Stimulated activated CD8-positive, alpha-beta memory T cell treated with anti-CD3 and anti-CD28 coated beads, Interleukin-2, amount 100 ng/mL, for 48 hours (primary cell): ENCODE measurements at places on chromosomes 6 and 20.

DNA sequence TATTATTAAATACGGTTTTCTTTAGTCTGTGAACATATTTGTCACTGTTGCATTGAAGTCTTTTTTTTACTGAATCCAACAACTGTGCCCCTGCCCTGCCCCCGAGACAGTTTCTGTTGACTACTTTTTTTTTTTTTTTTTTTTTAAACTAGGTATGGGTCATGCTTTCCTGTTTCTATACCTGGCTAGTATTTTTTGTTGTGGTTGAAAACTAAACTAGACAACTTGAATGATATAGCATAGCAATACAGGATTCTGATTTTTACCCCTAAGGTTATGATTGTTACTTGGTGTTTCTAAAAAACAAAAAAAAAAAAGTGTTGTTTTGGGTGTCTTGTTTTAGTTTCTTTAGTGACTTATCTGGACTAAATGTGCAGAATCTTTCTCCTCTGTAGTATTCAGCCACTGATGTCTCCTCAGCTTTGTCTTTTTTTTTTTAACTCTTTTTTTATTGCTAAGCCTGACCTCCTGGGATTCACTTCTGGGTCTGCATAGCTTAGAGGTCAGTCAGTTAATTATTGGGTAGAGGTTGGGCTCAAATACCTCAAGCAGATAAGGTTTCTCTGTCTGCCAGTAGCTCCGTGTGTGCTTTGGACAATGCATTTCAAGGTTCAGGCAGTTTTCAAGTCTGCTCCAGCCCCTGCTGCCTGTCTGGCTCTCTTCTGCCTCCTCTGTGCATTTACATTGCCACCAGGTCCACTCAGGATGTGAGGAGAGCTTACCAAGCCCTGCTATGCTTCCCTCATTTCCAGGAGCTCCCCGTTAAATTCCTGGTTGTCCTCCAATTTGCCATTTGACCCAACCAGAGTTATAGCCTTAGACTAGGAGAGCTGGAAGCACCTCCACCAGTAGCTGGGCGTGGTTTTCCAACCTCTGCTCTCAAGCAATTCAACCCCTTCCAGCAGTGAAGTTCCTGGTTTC, 91.4 kb downstream of the SYNDIG1 start:
- no peak for DNase-seq

DNA sequence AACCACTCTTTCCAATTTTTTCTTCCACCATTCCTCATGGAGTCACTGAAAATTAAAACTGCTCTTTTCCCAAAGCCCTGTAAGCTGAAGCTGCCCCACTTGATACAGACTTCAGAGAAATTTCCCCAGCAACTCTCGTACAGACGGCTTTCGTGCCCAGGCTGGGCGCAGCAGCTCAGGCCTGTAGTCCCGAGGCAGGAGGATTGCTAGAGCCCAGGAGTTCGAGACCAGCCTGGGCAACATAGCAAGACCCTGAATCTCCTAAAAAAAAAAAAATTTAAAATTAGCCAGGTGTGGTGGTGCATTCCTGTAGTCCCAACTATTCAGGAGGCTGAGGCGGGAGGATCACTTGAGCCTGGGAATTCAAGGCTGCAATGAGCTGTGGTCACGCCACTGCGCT, 6.6 kb downstream of the PPDPF start:
- DNase-seq, result no peak

GRCh38 chr6:136007345-136007744, 155.8 kb downstream of the PDE7B start:
- DNase-seq, result no peak

DNA sequence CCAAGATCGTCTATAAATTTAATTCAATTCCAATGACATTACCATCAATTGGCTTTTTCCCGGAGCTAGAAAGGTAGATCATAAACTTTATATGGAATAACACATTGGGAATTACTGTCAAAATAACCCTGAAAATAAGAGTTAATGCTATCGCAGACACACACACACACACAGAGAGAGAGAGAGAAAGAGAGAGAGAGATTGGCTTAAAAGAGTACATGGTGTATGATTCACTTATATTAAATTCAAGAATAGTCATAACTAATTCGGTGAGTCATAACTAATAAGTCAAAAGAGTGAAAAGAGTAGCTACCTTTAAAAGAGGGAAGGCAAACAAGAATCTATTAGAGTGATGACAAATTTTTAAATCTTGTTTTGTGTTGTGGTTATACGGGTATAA, 425.5 kb downstream of the TBC1D32 start:
- no peak for DNase-seq

- no peak for DNase-seq
Observed at GRCh38 chr6:115001731-115002350, 659.0 kb upstream of the HS3ST5 start.

DNA sequence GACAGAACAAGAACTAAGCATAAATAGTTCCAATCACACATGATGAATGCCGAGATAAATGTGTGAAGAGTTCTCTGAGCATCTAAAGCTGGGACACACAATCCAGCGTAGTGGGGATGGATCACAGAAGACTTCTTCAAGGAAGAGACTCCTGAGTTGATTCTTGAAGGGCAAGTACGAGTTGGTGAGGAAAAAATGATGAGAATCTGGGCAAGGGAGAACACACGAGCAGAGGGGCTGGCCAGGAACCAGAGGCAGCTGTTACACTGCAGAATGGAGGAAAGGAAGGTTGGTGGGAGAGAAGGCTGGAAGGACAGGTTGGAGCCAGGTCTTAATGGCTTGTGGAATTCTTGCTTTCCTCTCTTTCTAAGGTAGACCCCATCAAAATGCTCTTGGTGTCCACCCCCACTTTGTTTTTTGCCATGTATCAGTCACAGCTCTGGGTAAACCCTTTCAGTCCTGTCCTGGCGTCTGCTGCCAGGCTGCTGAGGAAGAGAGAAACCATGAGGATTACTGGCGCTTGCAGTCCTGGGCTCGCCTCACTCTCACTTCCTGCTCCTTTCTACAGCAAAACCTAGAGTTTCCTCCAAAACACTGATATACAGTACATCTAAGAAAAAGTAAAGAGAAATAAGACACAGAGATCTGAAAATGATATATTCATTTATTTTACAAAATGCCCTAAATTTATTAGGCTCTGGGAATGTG, 127.6 kb upstream of the FAM184A start:
- DNase-seq, result no peak

- no peak for DNase-seq
Observed at GRCh38 chr6:156899071-156899470, 121.9 kb downstream of the ARID1B start.

DNA sequence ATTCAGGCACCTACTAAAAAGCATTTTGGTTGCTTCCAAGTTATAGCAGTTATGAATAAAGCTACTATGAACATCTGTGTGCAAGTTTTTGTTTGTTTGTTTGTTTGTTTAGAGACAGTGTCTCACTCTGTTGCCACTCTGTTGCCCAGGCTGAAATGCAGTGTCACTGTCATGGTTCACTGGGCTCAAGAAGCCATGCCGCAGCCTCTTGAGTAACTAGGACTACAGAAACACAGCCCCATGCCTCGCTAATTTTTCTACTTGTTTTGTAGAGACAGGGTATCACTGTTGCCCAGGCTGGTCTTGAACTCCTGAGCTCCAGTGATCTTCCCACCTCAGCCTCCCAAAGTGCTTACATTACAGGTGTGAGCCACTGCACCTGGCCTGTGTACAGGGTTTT, 795.9 kb downstream of the EPHA7 start:
- DNase-seq, result no peak

- DNase-seq, result no peak
Observed at GRCh38 chr20:52372169-52372568, 180.6 kb upstream of the ZFP64 start.

- DNase-seq, result no peak
Observed at GRCh38 chr20:25160467-25160866, 35.0 kb upstream of the ENTPD6 start.

- no peak for DNase-seq
Observed at GRCh38 chr6:169988769-169989550, 237.5 kb downstream of the ERMARD start.

DNA sequence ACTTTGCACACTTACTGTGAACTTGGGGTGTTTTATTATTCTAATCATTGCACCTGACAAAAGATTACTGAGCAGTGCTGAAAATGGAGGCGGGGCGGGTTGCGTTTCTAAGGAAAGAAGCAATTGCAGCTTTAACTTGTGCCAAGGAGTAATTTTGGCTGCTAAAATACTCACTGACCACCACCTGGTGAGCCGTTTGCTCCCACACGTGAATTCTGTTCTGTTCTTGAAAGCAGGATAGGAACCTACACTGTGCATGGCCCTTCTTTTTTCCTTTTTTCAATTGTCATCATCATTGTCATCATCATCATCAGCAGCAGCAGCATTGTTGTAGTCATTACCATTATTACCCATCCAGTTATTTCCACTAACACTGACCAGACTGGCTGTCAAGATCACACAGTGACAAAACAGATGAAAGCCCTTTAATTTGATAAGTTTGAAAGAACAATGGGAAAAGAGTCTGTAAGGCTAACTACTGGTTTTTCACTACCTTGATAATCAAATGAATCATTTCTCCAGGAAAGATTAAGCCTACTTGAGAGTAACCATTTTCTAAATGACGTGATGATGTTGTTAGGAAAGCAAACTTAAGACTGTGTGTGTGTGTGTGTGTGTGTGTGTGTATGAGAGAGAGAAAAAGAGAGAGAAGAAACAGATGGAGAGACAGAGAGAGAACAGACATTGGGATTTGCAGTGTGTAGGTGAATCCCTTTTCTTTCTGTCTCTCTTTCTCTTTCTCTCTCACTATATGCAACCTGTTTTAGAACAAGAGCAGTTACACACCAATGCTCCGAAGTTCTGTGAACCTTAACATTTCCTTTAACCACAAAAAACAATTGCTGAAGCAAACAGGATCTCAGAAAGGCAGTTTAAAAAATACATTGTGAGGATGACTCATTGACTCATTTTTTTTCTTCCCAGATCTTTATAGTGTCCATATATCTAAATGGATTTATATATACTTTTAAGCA, 3.8 kb downstream of the RIPOR2 start:
- no peak for DNase-seq

GRCh38 chr6:53828966-53829697, 34.3 kb downstream of the LRRC1 start:
- DNase-seq, result no peak

- DNase-seq, result no peak
Observed at GRCh38 chr6:85429346-85429745, 20.5 kb upstream of the NT5E start.

GRCh38 chr6:117451671-117452070, 25.9 kb upstream of the ROS1 start:
- no peak for DNase-seq

GRCh38 chr20:36004045-36004444, 35.7 kb downstream of the CNBD2 start:
- DNase-seq, result no peak

DNA sequence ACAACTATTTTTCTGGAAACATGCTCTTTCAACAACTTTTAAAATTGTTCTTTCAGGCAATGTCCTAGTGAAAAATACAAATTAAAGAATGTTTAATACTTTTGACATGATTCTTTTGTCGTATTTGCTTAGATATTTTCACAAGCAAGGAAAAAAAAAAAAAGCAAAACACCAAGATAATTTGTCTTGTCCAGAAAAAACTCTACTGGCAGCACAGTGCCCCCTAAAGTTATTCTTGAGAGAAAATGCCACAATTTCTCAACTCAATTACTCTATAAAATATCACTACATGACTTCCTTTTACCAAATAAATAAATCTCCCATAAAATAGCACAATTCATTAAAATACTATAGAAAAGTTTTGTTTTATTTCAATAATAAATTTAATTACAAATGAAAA, 652.5 kb upstream of the EPHA7 start:
- no peak for DNase-seq

DNA sequence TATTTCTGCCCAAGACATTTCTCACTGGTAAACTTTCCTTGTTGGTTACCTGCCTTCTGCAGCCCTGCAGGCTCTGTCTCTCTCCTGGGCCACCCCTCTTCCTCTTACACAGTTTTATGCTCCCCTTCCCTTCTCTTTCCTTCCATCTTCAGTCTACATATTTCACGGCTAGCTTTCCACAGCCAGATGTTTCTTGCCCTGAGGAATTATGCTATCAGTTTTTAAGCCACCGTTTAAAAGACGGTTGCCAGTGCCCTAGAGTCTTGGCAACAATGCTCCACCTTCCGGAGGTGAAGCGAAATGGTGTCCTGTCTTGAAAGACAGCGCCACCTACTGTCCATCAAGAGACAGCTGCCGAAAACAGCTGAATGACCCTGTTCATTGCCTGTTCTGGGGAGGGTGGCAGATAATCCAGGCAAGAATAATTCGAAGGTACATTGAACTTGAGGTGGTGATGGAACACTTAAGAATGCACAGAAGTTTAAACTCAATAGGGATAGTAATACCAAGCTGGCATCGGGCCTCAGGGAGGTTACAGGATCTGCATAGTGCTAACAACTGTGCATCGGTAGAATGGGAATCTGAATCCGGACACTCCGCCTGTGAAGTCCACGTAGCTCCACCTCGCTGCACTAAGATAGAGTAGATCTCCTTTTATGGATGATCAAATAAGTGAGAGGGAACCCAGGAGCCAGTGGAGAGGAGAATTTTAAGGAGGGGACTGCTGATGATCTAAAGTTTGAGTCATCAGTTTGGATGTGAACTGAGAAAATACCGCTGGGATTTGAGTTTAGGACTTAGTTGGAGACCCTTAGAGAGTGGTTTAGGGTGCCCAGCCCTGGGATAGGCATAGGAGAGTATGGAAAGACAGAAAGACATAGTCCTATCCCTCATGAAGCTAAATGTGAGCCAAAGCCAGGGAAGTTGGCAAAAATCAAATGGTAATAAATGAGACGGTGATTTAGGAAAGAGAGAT, 4.8 kb upstream of the TRIM40 start:
- DNase-seq, result peak; percentile 30

GRCh38 chr20:53875452-53875851, 194.9 kb downstream of the BCAS1 start:
- no peak for DNase-seq

- no peak for DNase-seq
Observed at GRCh38 chr6:44730771-44731391, 343.4 kb downstream of the CDC5L start.

DNA sequence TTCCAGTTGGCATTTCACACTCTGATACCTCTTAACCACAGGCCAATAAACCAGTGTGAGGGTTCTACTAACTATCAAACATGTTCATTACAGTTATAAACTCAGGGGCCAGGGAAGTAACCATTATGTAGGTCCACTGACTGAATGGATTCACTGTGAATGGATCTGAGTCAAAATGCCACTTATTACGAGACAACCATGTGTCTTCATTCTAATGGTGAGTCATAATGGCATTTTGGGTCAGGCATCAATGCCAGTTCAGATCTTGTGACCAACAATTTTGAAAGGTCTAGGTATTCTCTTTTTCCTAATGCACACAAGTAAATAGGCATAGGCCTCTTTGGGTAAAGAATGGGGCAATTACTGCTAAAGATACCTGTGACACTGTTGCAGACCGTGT, 112.2 kb upstream of the HEY2 start:
- no peak for DNase-seq

- DNase-seq, result no peak
Observed at GRCh38 chr6:113640051-113640450, 217.1 kb upstream of the MARCKS start.

DNA sequence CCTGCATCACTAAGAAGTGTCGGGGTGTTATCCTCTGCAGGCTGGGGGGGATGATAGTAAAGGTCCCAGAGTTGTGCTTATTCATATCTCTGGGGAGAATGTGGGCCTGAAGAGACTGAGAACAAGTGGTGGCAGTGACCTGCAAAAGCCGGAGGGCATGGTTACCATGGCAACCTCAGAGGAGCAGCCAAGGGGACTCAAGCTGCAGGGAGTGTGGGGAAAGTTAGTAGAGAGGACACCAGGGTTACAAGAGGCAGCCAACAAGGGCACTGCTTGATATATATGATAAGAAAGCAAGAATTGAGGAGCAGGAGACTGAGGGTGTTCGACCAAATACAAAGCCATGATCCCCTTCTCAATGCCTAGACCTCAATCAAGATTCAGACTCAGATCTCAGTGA, 46.1 kb downstream of the HLA-F start:
- no peak for DNase-seq

GRCh38 chr6:108751851-108752732, 96.1 kb upstream of the ARMC2 start:
- no peak for DNase-seq
